ENCODE measurements at places on chromosomes 13 and 19.

DNA sequence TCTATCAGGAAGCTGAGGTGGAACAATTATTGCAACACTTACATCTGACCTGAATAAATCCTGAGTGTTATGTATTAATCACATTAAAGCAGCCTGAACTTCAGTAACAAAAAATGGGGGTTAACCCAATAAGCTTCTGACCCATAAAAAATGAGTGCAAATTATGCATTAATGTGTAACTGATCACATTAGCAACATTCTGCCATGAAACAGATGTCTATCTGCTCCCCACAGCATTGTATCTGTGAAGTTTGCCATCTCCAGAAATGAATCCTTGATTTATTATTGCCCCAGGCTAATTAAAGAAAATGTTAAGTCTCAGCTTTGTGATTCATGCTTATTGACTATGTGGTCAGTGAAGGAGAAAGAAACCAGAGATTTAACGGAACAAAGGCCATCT lies 304.9 kb downstream of the PCDH20 start:
- DNase-seq: no peak

GRCh38 chr19:19443902-19444680 lies 38.6 kb downstream of the GATAD2A start:
- no peak for DNase-seq

- DNase-seq: no peak
Observed at GRCh38 chr19:52198678-52199077, 8.8 kb downstream of the PPP2R1A start.

DNA sequence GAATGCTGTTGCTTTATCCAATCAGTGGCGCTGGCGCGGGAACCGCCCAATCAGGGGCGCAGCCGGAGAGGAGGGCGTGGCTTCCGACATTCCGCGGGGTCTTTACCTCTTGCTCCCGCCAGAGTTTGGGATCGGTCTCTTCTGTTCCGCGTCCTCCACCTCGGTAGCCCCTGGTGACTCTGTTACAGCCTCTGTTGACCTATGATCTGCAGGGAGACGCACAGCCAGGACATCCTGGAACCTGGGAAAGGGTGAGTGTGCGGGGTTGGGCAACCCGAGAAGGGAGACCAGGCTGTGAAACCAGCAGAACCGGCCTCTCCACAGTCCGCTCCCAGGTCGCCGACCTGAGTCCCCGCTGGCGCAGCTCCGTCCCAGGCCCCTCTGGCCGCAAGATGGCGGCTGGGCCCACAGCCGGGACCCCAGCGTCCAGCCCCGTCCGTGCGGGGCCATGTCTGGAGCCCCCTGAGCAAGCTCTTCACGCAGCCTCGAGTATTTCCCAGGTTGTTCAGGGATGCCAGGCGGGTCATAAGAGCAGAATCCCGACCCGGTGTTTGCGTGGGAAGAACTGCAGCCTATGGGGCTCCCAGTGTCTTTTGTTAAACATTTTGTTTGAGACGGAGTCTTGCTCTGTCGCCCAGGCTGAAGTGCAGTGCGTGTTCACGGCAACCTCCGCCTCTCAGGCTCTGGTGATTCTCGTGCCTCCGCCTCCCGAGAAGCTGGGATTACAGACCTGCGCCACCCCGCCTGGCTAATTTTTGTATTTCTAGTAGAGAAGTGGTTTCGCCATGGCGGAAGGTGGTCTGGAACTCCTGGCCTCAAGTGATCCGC lies 4.4 kb upstream of the ZNF681 start:
- peak; percentile 38 for DNase-seq

GRCh38 chr19:30681162-30682100 lies 309.2 kb downstream of the ZNF536 start:
- no peak for DNase-seq

GRCh38 chr13:38264363-38265131 lies 85.1 kb upstream of the UFM1 start:
- DNase-seq: no peak

Data from GM12864 (cell line).